ENCODE measurements at places on chromosomes 1 and 21. TPM values are rescaled to one million over a fixed set of nuclear protein-coding genes. Genes with fewer than 3 reads are reported as not detected.

GBP2 gene
- total RNA-seq: 35.3 TPM

DNA sequence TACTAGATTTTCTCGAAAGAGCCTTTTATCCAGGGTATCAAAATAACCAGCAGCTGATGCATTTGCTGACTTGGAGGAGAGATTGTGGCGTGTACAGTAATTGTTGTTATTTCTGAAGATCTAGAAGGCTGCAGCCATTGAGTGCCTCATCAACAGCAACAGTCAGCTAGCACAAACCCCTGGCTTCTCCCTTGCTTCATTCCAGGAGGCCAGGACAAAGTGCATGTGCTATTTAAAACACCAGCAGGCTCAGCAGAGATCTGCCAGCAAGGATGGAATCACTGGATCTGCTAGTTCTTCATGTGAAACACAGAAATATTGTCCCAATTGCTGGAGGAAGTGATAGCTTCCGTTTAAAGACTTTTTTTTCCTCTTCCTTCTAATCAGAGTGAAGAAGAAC is 2.8 kb upstream of the NGF start:
- no peak for DNase-seq

DNA sequence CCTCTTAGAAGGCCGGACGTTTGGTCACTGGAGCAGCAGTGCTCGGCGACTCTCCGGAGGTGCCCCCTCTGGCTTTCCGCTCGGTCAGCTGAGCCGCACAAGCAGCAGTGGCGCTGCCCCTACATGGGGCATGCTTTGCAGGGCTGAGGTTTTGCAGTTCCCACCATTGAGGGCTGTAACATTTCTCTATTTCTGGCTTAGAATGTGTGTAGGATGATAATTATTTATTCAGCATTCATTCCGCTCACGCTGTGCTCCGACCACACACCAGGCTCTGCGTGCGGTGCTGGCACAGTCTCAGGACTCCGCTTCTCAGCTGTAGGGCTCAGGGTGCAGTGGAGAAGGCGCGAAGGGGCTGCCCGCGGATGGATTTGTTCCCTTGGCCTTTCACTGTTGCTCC is 119.5 kb downstream of the PCBP3 start:
- no peak for DNase-seq

UTS2 gene
- not detected for total RNA-seq

GRCh38 chr1:220889333-220889732 is 10.1 kb downstream of the HLX start:
- no peak for DNase-seq

CCDC17 gene
- total RNA-seq: 0.98 TPM

DNA sequence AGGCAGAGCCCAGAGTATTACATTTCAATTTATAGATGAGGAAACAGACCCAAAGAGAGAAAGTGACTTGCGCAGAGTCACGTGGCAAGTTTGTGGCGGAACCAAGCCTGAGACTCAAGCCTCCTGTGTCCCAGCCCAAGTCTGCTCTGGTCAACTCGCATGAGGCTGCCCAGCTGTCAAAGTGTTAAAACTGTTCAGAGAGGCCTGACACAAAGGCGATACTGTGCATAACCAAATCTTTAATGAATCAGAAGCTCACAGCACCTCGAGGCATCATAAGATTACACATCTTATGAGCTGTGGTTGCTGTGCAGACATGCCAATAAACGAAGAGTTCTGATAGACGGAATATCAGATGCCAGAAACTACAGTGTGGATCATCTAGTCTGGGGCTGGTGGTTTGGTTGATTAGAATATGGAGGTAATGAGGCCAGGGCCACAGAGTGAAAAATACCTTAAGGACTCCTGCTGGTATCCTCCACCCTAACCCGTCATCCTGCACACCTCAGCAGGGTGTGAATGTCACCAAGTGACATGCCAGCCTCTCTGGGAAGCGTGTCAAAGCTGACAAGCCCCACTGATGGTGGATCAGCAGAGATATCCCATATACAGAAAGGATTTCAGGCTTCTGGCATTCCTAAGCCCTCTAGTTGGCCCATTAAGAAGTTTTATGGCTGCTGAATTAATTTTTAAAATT is 42.2 kb downstream of the TNNT2 start:
- DNase-seq: no peak
